ENCODE measurements at places on chromosomes 3 and 15. TPM values are rescaled to one million over a fixed set of nuclear protein-coding genes. Genes with fewer than 3 reads are reported as not detected.

Gene IL17RD
- 31.0 TPM for total RNA-seq

- H3K4me3 ChIP-seq: no peak overlapping the region
- H3K4me1 ChIP-seq: no peaks in the 10 kb centered on the region
- no peaks in the 10 kb centered on the region for H3K27me3 ChIP-seq
- no peaks in the 10 kb centered on the region for H3K36me3 ChIP-seq
- no peak for DNase-seq
Measured at GRCh38 chr3:59386165-59386564, 336.3 kb upstream of the CFAP20DC start.

GRCh38 chr3:45884368-45885201 lies 1.8 kb upstream of the CCR9 start:
- H3K4me3 ChIP-seq: no peak overlapping the region
- H3K36me3 ChIP-seq: no peaks in the 10 kb centered on the region
- H3K27ac ChIP-seq: no peak overlapping the region
- H3K4me1 ChIP-seq: no peaks in the 10 kb centered on the region
- no peak for DNase-seq
- no peaks in the 10 kb centered on the region for H3K27me3 ChIP-seq

GRCh38 chr3:139289860-139290524 lies 53.8 kb upstream of the MRPS22 start:
- H3K36me3 ChIP-seq: no peaks in the 10 kb centered on the region
- no peak overlapping the region for H3K27ac ChIP-seq

- no peaks in the 10 kb centered on the region for H3K4me1 ChIP-seq
- no peak for DNase-seq
- H3K4me3 ChIP-seq: no peak overlapping the region
- no peaks in the 10 kb centered on the region for H3K27me3 ChIP-seq
Measured at GRCh38 chr3:18725668-18726407, 300.7 kb upstream of the SATB1 start.

- H3K4me3 ChIP-seq: no peak overlapping the region
- no peaks in the 10 kb centered on the region for H3K36me3 ChIP-seq
- no peaks in the 10 kb centered on the region for H3K27me3 ChIP-seq
- no peak for DNase-seq
- H3K4me1 ChIP-seq: no peaks in the 10 kb centered on the region
Measured at GRCh38 chr3:127853681-127854080, 31.4 kb upstream of the MGLL start.

GRCh38 chr3:53823956-53824657 lies 22.1 kb downstream of the CHDH start:
- H3K27ac ChIP-seq: no peak overlapping the region
- no peaks in the 10 kb centered on the region for H3K36me3 ChIP-seq
- H3K27me3 ChIP-seq: no peaks in the 10 kb centered on the region
- no peak for DNase-seq
- no peak overlapping the region for H3K4me3 ChIP-seq

Gene SPESP1
- 6.1 TPM for total RNA-seq

DNA sequence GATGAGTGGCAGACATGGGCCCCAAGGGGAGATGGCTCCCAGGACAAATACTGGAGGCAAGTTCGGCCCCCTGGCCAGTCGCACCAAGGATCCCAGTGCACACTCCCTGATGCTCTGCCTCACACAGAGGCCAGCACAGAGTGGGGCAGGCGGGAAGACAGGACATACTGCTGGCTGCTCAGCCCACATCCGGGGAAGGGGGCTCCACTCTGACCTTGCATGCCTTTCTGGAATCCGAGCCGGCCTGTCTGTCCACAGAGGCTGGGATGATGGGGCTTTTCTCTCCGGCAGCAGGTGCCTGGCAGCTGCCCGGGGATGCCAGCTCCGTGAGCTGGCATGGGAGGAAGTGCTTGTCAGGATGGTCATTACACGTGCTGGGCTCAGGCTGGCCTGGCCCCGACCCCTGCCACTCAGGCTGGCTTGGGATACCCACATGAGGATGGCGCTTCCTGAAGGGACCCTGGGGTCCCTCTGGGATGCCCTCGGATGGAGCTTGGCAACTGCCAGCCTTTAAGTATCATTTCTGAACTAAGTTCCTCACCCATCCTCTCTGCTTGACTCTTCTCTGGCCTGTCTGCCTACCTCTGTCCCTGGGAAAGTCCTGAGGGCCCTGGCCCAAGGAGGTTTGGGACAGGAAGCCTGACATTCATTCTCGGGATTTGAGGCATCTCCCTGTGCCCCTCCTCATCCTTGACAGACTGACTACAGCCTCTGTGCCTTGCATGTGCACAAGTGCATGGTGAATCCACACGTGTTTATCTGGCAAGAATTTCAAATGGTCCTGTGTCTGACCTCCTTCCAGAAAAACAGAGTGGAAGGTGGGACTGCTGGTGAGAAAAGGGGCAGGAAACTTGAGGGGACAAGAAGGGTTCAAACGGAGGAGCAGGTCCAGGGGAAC lies 46.5 kb downstream of the EXOG start:
- H3K27ac ChIP-seq: no peak overlapping the region
- DNase-seq: no peak
- H3K27me3 ChIP-seq: no peaks in the 10 kb centered on the region

- DNase-seq: no peak
- H3K27me3 ChIP-seq: no peaks in the 10 kb centered on the region
- no peaks in the 10 kb centered on the region for H3K4me1 ChIP-seq
- H3K36me3 ChIP-seq: no peaks in the 10 kb centered on the region
- H3K27ac ChIP-seq: no peak overlapping the region
- no peak overlapping the region for H3K4me3 ChIP-seq
Measured at GRCh38 chr3:134481166-134481565, 4.6 kb downstream of the ANAPC13 start.

DNA sequence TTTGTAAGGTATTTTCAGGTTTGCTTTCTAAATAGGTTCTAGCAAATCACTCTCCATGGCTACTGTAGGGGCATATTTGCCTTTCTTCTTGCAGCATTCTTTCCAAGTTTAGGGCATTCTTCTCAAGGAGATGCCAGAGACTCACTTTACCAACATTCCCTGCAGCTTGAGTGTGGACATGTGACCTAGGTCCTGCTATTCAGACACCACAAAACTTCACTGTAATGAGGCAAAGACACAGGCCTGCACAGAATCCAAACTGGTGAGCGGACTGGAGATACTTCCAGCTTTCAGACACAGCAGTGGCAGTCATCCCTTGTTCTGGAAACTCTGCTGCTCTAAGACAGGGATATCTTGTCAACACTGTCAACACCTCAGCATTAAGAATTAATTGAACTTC lies 146.4 kb upstream of the PFN2 start:
- H3K27me3 ChIP-seq: no peaks in the 10 kb centered on the region
- no peaks in the 10 kb centered on the region for H3K4me1 ChIP-seq
- H3K36me3 ChIP-seq: no peaks in the 10 kb centered on the region
- no peak overlapping the region for H3K27ac ChIP-seq

DNA sequence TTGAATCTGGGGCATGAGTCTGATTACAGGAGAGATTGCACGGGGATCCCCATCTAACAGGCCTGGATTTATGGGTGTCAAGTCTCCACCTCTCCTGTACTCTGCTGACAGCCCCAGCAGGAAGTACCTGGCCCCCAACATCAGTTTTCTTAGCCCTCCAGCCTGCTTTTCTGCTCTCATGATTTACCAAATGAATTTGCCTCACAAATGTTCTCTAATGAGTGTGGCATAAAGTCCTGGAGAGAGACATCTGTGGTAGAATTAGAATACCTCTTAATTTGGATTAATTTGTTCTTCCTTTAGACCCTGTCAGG lies 60.1 kb downstream of the FNDC3B start:
- no peak for DNase-seq
- H3K4me3 ChIP-seq: no peak overlapping the region
- H3K27ac ChIP-seq: peak overlapping the region; percentile 10
- H3K36me3 ChIP-seq: no peaks in the 10 kb centered on the region
- H3K4me1 ChIP-seq: no peaks in the 10 kb centered on the region

- H3K36me3 ChIP-seq: no peaks in the 10 kb centered on the region
- H3K27me3 ChIP-seq: no peaks in the 10 kb centered on the region
- no peak overlapping the region for H3K4me3 ChIP-seq
- H3K4me1 ChIP-seq: no peaks in the 10 kb centered on the region
Measured at GRCh38 chr3:126078866-126079265, 5.1 kb downstream of the SLC41A3 start.

DNA sequence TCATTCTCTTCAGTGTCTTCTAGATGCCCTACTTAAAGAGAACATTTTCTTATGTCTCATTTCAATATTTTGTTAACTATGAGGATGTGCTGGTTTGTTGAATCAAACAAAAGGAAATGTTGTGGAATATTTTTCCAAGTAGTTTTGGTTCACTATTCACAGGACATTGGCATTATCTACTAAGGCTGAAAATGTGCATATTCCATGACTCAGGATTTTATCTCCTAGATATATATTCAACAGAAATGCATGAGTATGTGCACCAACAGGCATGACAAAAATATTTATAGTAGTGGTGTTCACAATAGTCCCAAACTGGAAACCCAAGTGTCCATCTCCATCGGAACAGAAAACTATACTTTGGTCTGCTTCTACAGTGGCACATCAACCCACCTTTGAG lies 16.7 kb upstream of the NR1I2 start:
- DNase-seq: no peak
- no peaks in the 10 kb centered on the region for H3K36me3 ChIP-seq
- H3K4me1 ChIP-seq: no peaks in the 10 kb centered on the region
- H3K27ac ChIP-seq: no peak overlapping the region

Gene MESP2
- not detected for total RNA-seq

GRCh38 chr15:39595338-39596221 lies 14.7 kb downstream of the THBS1 start:
- no peak overlapping the region for H3K4me3 ChIP-seq
- H3K27ac ChIP-seq: no peak overlapping the region
- no peaks in the 10 kb centered on the region for H3K4me1 ChIP-seq
- no peaks in the 10 kb centered on the region for H3K36me3 ChIP-seq
- no peak for DNase-seq

DNA sequence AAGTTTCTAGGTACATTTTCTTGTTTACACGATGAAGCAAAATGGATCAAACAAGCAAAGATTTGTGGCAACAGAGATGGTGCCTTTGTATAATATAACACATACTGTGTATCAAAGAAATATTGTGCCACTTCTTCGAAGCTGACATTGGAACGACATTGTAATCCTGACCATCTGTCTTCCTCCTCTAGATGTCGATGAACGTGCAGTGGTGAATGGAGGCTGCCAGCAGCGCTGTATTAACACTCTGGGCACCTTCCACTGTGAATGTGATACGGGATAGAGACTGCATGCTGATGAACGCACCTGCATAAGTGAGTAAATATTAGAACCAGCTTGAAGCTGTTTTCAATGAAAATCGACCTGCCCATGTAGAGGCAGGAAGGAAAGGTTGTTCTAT lies 613.3 kb upstream of the GOLIM4 start:
- no peak overlapping the region for H3K27ac ChIP-seq
- no peak for DNase-seq
- no peaks in the 10 kb centered on the region for H3K36me3 ChIP-seq
- no peaks in the 10 kb centered on the region for H3K27me3 ChIP-seq
- no peaks in the 10 kb centered on the region for H3K4me1 ChIP-seq

Gene TMEM158
- total RNA-seq: 0.48 TPM

DNA sequence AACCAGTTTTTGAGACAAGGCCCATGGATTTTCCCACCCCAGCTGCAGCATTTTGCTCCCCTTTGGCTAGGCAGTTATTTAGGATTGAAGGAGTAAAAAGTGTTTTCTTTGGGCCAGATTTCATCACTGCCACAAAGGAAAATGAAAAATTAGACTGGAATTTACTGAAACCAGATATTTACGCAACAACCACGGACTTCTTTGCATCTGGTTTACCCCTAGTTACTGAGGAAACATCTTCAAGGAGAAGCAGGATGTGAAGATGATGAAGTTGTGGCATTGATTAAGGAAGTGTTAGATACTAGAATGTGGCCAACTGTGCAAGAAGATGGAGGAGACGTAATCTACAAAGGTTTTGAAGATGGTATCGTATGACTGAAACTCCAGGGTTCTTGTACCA lies 165.2 kb upstream of the MYRIP start:
- no peaks in the 10 kb centered on the region for H3K36me3 ChIP-seq
- no peak for DNase-seq
- no peaks in the 10 kb centered on the region for H3K27me3 ChIP-seq
- no peak overlapping the region for H3K27ac ChIP-seq

GRCh38 chr15:100206643-100207042 lies 135.1 kb downstream of the ADAMTS17 start:
- no peak for DNase-seq
- no peak overlapping the region for H3K4me3 ChIP-seq
- no peaks in the 10 kb centered on the region for H3K4me1 ChIP-seq
- H3K27ac ChIP-seq: no peak overlapping the region
- H3K36me3 ChIP-seq: no peaks in the 10 kb centered on the region

GRCh38 chr3:141367038-141367730 lies 1.1 kb upstream of the ZBTB38 start:
- H3K36me3 ChIP-seq: no peaks in the 10 kb centered on the region
- DNase-seq: peak; percentile 92
- H3K4me1 ChIP-seq: peaks cover 18% of the 10 kb centered on the region
- H3K4me3 ChIP-seq: no peak overlapping the region
- peak overlapping the region; percentile 100 for H3K27ac ChIP-seq

- no peaks in the 10 kb centered on the region for H3K27me3 ChIP-seq
- H3K27ac ChIP-seq: no peak overlapping the region
- H3K4me3 ChIP-seq: no peak overlapping the region
- no peaks in the 10 kb centered on the region for H3K36me3 ChIP-seq
- DNase-seq: no peak
- no peaks in the 10 kb centered on the region for H3K4me1 ChIP-seq
Measured at GRCh38 chr15:55224892-55225291, 28.2 kb upstream of the RSL24D1 start.

Gene ITIH3
- total RNA-seq: 6.6 TPM

- no peak overlapping the region for H3K27ac ChIP-seq
- H3K4me3 ChIP-seq: no peak overlapping the region
- H3K27me3 ChIP-seq: no peaks in the 10 kb centered on the region
Measured at GRCh38 chr15:73723191-73723590, 30.0 kb downstream of the INSYN1 start.

- no peak for DNase-seq
- no peaks in the 10 kb centered on the region for H3K36me3 ChIP-seq
Measured at GRCh38 chr15:60972866-60973265, 256.2 kb downstream of the RORA start.

- no peak for DNase-seq
- H3K27ac ChIP-seq: no peak overlapping the region
- no peak overlapping the region for H3K4me3 ChIP-seq
- H3K4me1 ChIP-seq: no peaks in the 10 kb centered on the region
- no peaks in the 10 kb centered on the region for H3K36me3 ChIP-seq
Measured at GRCh38 chr3:198018416-198018815, 58.4 kb downstream of the LMLN start.

Gene PLEKHO2
- total RNA-seq: 33.3 TPM

Gene STRIT1
- total RNA-seq: not detected

DNA sequence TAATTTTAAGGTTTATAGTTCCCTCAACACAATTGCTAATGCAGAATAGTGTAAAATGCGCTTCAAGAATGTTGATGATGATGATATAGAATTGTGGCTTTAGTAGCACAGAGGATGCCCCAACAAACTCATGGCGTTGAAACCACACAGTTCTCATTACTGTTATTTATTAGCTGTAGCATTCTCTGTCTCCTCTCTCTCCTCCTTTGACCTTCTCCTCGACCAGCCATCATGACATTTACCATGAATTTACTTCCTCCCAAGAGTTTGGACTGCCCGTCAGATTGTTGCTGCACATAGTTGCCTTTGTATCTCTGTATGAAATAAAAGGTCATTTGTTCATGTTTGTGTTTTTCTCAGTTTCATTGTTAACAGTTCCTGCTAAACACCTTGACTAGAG lies 27.8 kb upstream of the CRTC3 start:
- peaks cover 10% of the 10 kb centered on the region for H3K36me3 ChIP-seq
- H3K27ac ChIP-seq: no peak overlapping the region
- no peaks in the 10 kb centered on the region for H3K27me3 ChIP-seq
- no peak for DNase-seq
- no peak overlapping the region for H3K4me3 ChIP-seq

Gene TMEM266
- 0.29 TPM for total RNA-seq
